ENCODE measurements at places on chromosomes 5 and 9.

DNA sequence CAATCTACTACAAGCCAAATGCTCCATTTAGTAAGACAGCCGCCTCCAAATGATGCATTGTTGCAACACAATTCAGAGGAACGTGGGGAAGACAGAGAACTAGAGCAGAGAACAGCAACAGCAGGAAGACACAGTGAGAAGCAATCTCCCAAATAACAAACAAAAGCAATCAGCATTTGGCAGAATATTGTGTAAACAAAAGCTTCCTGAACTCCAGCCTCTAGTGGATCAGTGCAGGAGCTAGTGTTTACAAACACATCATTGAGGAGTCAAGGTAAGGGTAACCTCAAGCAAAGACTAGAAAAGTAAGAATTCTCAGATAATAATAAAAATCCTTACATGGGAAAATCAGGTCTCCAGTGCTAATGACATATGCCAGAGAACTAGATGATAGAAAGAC is 20.6 kb downstream of the FST start:
- no peak for DNase-seq

- DNase-seq, result no peak
These were observed 42.7 kb downstream of the SUSD1 start for GRCh38 chr9:112132356-112132755.

GRCh38 chr9:85676790-85677189 is 65.0 kb downstream of the AGTPBP1 start:
- no peak for DNase-seq

- DNase-seq, result peak; percentile 2
These were observed 36.4 kb upstream of the RAPGEF6 start for GRCh38 chr5:131671409-131671808.

All from COLO829 (cell line).